ENCODE measurements at places on chromosomes 7 and 10. TPM values are rescaled to one million over a fixed set of nuclear protein-coding genes. Genes with fewer than 3 reads are reported as not detected.

CALML5 gene
- not detected for total RNA-seq

TMEM273 gene
- not detected for total RNA-seq

UTF1 gene
- total RNA-seq, result not detected

ATOH7 gene
- not detected for total RNA-seq

BICC1 gene
- 38.9 TPM for total RNA-seq

SFRP5 gene
- total RNA-seq, result not detected

Measured in IMR-90 (cell line).